ENCODE measurements at places on chromosomes 11 and 22.

- DNase-seq: no peak
These were observed 20.9 kb downstream of the PANX1 start for GRCh38 chr11:94149431-94150017.

GRCh38 chr11:4090258-4090657 is 4.3 kb upstream of the RRM1 start:
- DNase-seq: no peak

- DNase-seq: no peak
These were observed 4.5 kb upstream of the MAPK8IP1 start for GRCh38 chr11:45880772-45881570.

DNA sequence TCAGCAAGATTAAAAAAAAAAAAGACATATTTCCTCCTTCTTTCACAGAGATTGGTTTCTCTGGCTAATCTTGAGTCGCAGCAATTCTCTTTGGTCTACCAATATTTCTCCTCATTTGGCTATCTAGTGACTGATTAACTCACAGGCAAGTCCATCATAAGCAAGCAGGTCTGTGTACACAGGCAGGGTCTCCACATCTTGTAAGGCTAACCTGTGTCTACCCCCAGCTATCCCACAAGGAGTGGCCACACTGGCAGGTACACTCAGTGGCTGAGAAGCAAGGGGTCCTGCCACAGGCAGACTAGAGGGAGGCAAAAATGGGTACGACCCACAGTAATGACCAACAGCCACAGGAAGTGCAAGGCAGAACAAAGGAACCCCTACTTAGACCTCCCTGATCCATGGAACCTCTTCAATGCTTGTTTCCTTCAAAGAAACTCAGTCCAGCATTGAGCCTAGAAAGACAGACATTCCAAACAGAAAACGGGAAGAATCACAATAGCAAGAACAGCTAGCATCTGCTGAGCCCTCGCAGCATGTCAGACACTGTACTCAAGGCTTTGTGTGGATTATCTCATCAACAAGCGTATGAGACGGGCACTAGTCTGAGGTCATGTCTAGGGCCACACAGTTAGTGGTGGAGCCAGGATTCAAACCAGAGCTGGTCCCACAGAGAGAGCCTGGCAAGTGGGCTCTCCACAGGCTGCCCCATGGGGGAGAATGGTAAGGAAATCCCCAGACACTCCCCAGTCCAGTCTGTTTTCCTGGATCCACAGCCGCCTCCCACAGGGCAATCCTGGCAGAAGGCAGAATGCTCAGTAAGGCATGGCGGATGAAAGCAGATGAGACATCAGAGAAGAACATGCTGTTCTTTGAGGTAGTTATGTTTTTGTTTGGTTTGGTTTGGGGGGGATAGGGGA is 34.3 kb downstream of the PLEKHA7 start:
- no peak for DNase-seq

- no peak for DNase-seq
These were observed 2.8 kb downstream of the CFL1 start for GRCh38 chr11:65854852-65855837.

DNA sequence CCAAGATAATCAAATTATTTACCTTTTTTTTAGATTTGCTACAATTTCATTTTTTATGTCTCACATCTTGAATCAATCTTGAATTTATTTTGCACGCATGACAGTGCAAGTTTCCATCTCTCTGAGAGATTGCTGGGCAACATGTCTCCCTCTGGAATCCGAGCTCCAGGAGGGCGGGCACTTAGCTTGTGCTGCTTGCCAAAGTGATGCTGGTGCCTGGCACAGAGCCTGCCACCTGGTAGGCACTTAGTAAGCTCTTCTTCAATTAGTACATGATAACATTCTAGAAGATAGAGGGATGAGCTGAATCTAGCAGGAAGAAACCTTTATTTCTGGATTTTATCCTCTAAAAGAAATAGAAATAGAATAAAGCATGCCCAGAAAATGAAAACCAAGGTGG is 27.5 kb upstream of the OR9I1 start:
- no peak for DNase-seq

- no peak for DNase-seq
These were observed 13.0 kb upstream of the EIF3D start for GRCh38 chr22:36541831-36542411.

- no peak for DNase-seq
These were observed 1.0 kb upstream of the TOB2 start for GRCh38 chr22:41447435-41448188.

GRCh38 chr11:23313001-23313400 is 452.7 kb upstream of the CCDC179 start:
- DNase-seq: no peak

DNA sequence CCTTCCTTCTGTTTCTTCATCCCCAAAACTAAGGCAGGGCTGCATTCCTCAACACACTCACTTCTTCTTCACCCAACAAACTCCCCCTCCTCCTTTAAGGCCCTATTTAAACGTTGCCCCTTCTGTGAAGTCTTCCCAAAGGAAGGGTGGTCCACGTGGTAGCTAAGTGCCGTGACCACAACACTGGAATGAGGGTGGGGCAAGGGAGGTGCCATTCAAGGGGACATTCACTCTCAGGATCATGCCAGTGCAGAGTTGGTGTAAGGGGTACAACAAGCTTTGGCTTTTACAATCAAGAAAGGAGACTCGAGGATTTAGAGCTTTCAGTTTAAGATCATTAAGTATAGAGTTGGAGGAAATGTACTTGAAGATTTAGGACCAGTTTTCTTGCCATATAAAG is 8.0 kb upstream of the MS4A10 start:
- DNase-seq: no peak

DNA sequence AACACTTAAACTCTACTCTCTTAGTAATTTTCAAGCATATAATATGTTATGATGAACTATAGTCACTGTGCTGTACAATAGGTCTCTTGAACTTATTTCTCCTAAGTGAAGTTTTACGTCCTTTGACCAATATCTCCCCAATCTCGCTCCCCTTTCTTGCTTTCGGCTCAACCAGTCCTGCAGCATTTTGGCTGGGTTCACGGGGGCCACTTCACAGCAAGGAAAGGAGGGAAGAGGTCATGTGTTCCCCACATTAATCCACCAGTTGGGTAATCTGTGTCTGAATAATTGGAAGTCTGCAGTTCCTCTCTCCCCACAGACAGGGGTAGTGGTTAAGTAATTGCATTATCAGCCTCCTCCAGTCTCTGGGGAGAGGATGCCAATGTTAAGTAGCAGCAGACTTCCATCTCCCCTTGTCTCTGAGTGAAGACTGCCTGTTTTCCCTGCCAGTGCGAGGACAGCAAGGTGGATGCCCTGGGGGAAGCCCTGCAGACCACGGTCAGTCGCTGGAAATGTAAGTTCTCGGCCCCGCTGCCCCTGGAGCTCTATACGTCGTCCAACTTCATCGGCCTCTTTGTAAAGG is 59.2 kb upstream of the CRTAM start:
- DNase-seq: no peak

DNA sequence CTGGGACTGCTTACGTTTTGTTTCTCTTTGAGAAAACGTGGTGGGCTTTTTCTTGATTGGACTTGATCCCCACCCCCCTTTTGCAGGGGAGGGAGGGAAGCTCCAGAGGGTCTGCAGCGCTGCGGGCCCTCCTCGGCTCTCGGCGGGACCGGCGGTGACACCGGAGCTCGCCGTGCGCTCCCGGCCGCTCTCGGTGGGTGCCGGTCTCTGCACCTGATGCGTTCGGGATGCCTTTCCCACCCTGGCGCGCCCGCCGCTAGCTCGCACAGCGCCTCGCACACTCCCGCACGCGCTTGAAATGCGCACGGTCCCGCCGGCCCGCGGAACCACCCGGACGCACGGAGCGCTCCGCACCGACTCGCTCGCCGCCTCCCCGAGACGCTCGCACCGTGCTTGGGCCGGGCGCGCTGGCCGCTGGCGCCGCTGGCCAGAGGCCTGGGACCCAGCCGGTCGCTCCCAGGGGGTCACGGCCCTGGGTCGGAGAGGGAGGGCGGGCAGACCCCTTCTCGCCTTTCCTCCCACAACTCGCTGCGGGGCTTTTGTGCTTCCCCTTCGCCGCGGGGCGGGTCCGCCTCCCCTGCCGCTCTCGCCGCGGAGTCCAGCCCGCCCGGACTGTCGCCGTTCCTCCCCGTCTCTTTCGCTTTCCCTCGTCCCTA is 1.0 kb downstream of the ZBTB16 start:
- no peak for DNase-seq

DNA sequence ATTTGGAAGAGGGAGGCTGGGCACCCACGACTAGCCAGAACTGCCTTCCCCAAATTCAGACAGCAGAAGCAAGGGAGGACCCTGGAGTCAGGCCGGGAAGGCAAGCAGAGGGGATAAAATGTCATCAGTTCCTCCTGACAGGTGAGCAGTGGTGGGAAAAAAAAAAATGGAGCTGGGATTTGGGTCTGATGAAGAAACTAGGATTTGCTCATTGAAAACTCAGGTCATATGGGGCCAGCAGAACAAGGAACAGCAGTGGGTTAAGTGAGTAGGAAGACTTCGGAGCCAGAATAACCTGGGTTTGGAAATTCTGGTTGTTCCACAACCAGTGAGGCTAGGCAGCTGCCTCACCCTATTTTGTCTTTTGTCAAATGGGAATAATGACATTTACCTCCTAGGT is 28.9 kb upstream of the DRD2 start:
- DNase-seq: no peak

GRCh38 chr11:57427727-57428082 is 784 bp upstream of the SLC43A3 start:
- no peak for DNase-seq

GRCh38 chr11:88179141-88179540 is 3.9 kb upstream of the RAB38 start:
- DNase-seq: no peak

GRCh38 chr11:130528298-130529261 is 80.1 kb downstream of the ADAMTS15 start:
- no peak for DNase-seq

GRCh38 chr11:115338476-115338875 is 165.7 kb downstream of the CADM1 start:
- no peak for DNase-seq

GRCh38 chr11:59172345-59173079 is 580 bp downstream of the DTX4 start:
- DNase-seq: no peak

- no peak for DNase-seq
These were observed 274.7 kb downstream of the MN1 start for GRCh38 chr22:27526901-27527300.

DNA sequence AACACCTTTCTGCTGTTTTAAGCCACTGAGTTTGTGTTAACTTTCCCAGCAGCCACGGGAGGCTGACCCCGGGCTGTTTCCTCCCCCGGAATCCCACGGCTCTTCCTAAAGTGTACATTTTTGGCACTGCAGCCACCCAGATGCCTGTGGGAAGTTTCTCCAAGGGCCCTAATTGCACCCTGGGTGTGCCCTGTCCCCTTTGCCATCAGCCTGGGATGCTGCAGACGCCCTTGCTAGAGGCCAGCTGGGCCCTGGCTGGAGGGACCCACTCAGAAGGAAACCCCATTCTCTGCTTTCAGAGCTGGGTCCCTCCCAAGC is 883.3 kb downstream of the BRD1 start:
- no peak for DNase-seq

GRCh38 chr11:27410272-27410671 is 47.3 kb upstream of the CCDC34 start:
- DNase-seq: no peak

DNA sequence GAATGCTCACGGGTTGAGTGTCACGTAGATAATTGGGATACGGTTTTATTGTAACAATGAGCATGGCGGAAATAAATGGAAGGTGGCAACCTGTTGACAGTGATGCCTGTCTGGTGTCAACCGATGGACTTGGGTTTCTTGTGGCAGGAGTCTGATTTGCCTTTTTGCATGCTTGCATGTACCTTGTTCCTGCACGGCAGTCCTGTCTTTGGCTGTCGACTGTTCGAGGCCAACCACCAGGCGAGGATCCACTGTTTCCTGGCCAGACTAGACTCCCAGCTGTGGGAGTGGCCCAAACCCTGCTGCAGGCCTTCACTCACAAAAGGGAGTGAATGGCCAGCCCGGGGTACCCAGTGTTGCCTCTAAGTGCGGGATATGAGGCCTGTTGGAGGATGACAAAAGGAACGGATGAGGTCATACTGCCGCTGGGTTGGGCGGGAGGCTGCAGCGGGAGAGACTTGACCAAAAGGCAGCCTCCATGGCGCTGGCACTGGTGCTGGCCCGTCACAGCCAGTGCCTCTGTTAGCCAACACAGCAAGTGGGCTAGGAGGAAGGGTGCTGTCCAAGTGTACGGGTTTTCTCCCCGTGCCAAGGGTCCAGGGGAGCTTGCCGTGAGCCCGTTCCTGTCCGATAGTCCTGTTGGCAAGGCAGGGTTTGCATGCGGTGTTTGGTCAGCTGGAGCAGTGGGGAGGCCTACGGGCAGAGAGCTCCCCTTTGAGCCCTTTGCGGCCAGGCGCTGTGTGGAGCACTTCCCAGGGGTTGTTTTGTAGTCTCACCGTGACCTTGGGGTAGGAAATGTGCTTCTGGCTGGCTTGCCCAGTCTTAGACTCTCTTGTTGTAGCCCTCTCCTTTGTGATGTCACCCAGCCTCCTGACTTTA is 974 bp downstream of the DGCR8 start:
- DNase-seq: no peak

DNA sequence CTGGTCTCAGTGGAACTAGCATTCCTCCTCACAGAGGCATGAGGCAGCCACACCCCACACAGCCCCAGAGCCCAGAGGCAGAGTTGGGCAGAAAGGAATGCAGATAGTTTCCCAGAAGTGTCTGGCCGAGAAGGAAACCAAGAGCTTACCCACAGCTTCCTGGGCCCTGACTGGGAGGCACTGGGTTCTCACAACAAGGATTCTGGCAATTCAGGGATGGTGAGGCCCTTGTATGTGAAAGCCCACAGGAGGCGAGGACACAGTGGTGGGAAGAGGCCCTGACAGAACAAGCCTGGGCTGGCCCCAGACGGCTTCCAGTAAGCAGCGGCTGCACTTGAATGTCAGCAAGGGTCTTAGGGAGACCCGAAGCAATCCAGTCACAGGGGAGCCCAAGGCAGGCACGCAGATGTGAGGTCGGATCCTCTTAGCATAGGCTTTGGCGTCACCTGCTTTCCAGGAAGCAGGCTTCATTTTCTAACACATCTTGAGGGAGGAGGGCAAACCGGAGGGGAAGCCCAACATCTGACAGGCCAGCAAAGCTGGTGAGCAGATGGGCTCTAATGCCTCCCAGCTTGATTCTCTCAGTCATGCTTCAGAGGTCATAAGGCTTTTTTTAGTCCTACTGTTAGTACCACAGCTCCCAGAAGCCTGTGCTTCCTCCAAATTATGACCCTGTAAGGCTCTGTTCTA is 78.3 kb upstream of the AKIP1 start:
- peak; percentile 67 for DNase-seq

DNA sequence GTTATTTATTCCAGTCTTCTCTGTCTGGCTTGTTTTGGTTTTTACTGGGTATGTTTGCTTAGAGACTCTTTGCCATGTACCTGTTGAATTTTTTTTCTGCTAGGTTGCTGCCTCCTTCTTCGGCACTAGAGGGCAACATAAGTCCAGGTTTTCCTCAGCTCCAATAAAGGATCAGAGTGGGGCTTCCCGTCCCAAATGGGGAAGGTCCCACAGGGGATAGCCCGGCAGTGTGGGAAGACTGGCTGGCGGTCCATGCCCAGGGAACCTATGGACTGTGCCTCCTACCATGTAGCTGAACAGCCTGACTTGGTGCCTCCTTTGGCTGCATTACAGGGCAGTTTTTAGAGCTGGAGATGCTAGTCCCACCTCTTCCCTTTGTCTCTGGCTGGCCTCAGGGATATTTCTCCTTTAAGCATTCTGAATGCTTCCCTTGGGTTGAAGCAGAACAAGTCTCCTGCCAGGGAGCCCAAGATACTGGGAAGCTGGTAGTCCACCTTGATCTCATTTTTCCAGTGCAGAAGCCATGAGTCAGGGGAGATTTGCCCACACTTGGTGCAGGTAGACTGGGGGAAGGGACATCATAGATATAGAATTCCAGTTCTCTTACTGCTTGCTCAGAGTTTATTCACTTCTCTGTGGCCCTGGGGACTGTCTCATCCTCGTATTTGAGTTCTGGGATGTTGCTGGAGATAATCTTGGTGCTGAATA is 60.2 kb downstream of the BRD1 start:
- DNase-seq: no peak
